ENCODE measurements at places on chromosomes 6 and 20. TPM values are rescaled to one million over a fixed set of nuclear protein-coding genes. Genes with fewer than 3 reads are reported as not detected.

DNA sequence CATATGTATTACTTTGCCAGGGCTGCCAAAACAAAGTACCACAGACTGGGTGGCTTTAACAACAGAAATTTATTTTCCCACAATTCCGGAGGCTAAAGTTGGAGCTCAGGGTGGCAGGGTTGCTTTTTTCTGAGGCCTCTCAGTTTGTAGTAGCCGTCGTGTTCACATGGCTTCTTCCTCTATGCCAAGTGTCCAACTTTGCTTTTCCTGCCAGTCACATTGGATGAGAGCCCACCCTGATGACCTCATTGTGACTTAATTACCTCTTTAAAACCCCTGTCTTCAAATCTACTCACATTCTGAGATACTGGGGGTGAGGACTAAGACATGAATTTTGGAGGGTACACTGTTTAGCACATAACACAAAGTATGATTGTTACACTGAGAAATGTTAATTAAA is 9.9 kb upstream of the ECT2L start:
- no peaks in the 10 kb centered on the region for H3K4me1 ChIP-seq
- no peak overlapping the region for H3K4me3 ChIP-seq
- no peak overlapping the region for H3K27ac ChIP-seq
- DNase-seq: no peak
- H3K27me3 ChIP-seq: no peaks in the 10 kb centered on the region

DNA sequence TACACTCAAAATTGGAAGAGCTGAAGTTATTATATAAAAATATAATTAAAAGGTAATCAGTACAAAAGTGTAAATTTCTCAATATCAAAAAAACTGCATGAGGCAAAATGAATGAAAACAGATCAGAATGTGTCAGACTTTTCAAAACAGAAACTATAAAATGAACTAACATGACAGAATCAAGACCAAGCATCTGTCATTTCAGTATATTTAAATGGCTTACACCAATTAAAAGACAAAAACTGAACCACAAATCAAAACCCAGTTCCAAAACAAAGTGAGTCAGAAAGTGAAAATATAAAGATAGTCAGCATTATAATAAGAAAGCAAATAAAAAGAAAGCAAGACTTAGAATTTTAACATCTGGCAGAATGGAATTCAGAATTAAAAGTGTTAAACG is 289.7 kb downstream of the UBE3D start:
- no peak overlapping the region for H3K27ac ChIP-seq
- H3K27me3 ChIP-seq: no peaks in the 10 kb centered on the region
- no peaks in the 10 kb centered on the region for H3K4me1 ChIP-seq
- H3K4me3 ChIP-seq: no peak overlapping the region
- no peaks in the 10 kb centered on the region for H3K36me3 ChIP-seq

- H3K27me3 ChIP-seq: no peaks in the 10 kb centered on the region
- no peaks in the 10 kb centered on the region for H3K36me3 ChIP-seq
These were observed 36.4 kb upstream of the KAT14 start for GRCh38 chr20:18101125-18101810.

- H3K27ac ChIP-seq: no peak overlapping the region
- H3K36me3 ChIP-seq: no peaks in the 10 kb centered on the region
- H3K4me3 ChIP-seq: no peak overlapping the region
- DNase-seq: no peak
- no peaks in the 10 kb centered on the region for H3K4me1 ChIP-seq
These were observed 90.2 kb downstream of the HIVEP1 start for GRCh38 chr6:12102350-12102749.

The DDX43 gene
- polyA plus RNA-seq: 0.13 TPM

GRCh38 chr6:6580225-6580856 is 8.2 kb upstream of the LY86 start:
- H3K4me3 ChIP-seq: no peak overlapping the region
- H3K36me3 ChIP-seq: no peaks in the 10 kb centered on the region
- H3K27me3 ChIP-seq: no peaks in the 10 kb centered on the region
- no peaks in the 10 kb centered on the region for H3K4me1 ChIP-seq
- DNase-seq: no peak
- no peak overlapping the region for H3K27ac ChIP-seq

DNA sequence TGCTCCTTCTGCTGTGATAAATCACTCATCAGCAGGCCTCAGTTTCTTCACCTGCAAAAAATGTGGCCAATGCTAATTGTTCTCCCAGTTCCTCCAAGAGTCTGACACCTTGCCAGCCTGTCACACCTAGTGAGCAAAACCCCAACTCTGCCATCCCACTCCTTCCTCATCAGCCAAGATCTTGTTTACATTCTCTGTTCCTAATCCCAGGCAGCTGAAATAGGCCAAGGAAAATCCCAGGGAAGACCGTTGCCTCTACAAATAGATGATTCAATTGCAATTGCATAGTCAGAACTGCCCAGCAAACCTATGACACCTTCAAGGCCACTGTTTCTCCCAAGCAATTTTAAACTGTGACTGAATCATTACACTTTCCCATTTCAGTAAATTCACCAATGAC is 78.7 kb downstream of the GMDS start:
- no peak overlapping the region for H3K4me3 ChIP-seq
- no peaks in the 10 kb centered on the region for H3K27me3 ChIP-seq
- H3K27ac ChIP-seq: no peak overlapping the region

DNA sequence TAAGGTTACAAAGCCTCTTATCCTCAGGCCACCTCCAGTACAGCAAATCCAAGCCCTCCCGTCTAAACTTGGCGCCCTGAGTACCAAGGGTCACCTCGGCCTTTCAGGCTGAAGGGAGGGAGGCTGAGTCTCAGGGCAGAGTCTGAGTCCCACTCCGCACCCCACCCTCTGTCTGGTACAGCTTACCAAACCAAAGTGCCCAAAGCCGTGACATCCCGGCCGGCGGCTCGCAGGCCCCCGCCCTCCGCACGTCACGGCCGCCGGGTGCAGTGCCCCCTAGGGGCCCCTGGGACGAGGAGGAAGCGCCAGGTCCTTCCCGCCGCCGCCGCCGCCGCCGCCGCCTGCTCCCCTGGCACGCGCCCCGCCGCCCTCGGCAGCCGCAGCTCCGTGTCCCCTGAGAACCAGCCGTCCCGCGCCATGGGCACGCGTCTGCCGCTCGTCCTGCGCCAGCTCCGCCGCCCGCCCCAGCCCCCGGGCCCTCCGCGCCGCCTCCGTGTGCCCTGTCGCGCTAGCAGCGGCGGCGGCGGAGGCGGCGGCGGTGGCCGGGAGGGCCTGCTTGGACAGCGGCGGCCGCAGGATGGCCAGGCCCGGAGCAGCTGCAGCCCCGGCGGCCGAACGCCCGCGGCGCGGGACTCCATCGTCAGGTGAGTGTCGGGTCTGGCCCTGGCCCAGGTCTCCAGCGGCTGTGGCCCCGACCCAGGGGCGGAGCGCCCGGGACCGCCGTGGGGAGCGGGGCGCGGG is at the start of gene MTHFD1L:
Gene MTHFD1L, plus strand, starts transcription at position 297 of the 741 bp plus-strand sequence. Its CDS starts 121 bp downstream, at position 418.
- H3K36me3 ChIP-seq: no peaks in the 10 kb centered on the region
- H3K4me1 ChIP-seq: peaks cover 6% of the 10 kb centered on the region
- H3K27me3 ChIP-seq: no peaks in the 10 kb centered on the region
- DNase-seq: peak; percentile 82
- peak within 1 kb of the TSS; percentile 44 for H3K27ac ChIP-seq

DNA sequence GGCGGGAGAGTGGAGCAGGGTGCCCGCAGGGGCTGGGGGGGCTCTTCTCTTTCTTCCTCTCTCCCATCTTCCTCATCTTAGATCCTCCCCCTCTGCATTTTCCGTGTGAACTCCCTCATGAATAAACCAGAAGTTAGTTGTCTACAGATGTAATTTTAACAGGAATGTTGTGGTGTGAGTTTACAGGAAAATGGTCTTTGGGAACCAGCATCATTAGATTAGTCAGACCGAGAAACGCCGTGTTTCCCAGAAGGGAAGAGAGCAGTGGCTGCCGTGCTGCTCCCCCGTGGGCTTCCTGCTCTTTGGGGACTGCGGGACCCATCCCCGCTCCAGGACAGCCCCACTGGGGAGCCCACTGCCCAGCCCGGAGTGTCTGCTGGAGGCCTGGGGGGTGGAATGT is 3.4 kb downstream of the MYT1 start:
- peaks cover 3% of the 10 kb centered on the region for H3K27me3 ChIP-seq
- no peak overlapping the region for H3K4me3 ChIP-seq
- no peaks in the 10 kb centered on the region for H3K4me1 ChIP-seq

DNA sequence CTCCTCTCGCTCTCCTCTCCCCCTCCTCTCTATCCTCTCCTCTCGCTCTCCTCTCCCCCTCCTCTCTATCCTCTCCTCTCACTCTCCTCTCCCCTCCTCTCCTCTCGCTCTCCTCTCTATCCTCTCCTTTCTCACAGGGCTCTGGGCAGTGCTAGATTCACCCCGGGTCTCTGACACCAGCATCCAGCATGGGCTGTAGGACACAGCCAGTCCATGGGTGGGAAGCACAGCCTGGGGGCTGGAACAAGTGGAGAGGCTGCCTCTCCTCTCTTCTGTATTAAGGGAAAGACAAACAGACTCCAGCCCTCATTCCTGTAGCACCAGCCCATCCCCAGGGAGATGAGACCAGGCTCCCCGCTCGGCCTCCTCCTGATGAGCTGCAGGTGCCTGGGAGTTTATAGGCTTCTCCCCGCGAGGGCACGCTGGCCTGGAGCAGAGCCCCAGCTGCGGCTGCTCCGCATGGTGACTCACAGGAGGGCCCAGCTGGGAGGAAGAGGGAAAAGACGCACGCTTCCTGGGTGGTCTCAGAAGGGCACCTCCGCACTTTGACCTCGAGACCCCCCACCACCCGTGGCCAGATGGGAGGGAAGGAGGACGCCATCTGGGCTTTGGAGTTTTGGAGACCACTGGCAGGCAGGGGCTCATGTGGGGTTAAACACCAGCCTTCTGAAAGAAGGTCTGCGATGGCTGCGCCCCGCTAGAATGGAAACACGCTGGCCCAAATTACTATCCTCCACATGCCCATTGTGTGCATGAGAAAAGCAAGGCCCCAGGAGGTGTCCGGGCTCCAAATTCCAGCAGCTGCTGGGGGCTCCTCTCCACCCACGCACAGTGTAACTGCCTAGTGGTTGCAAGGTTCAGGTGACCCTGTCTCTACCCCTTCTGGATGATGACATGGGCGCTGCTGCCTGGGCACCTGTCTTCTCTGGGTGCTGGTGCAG is 68.0 kb downstream of the BMP7 start:
- no peak overlapping the region for H3K4me3 ChIP-seq
- H3K4me1 ChIP-seq: no peaks in the 10 kb centered on the region
- H3K27me3 ChIP-seq: peaks cover 4% of the 10 kb centered on the region
- H3K27ac ChIP-seq: no peak overlapping the region
- DNase-seq: no peak
- no peaks in the 10 kb centered on the region for H3K36me3 ChIP-seq

GRCh38 chr6:56875961-56876360 is 78.9 kb upstream of the BEND6 start:
- H3K27ac ChIP-seq: no peak overlapping the region
- H3K4me1 ChIP-seq: no peaks in the 10 kb centered on the region
- DNase-seq: no peak
- H3K4me3 ChIP-seq: no peak overlapping the region
- H3K36me3 ChIP-seq: no peaks in the 10 kb centered on the region

- H3K4me1 ChIP-seq: no peaks in the 10 kb centered on the region
- no peak overlapping the region for H3K4me3 ChIP-seq
- H3K36me3 ChIP-seq: no peaks in the 10 kb centered on the region
- H3K27ac ChIP-seq: no peak overlapping the region
- no peak for DNase-seq
- no peaks in the 10 kb centered on the region for H3K27me3 ChIP-seq
These were observed 21.0 kb downstream of the STX7 start for GRCh38 chr6:132491881-132492280.

The RNF39 gene
- polyA plus RNA-seq: 0.13 TPM

The SMIM28 gene
- not detected for polyA plus RNA-seq
